ENCODE measurements at places on chromosomes 3 and 15.

DNA sequence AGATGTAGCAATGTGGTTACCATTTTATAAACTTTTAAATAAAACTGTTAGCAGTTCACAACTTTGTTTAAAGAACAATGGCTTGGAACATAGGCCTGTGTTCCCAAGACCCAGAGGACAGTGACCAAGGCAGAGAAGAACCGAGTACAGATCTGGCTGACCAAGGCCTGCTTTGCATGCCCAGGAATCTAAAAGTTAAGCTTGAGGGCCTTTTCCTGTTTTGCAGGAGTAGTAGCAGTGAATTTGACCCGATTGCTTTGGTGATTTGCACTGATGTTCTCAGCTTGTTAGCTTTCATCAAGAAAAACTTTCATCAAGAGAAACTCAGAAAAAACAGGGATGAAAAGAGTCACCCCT is 9.9 kb downstream of the FILIP1L start:
- DNase-seq: no peak

GRCh38 chr3:85159376-85159775 is 200.6 kb downstream of the CADM2 start:
- DNase-seq: no peak

GRCh38 chr15:40316931-40317330 is 6.6 kb upstream of the INAFM2 start:
- peak; percentile 5 for DNase-seq

GRCh38 chr3:172648747-172649146 is 62.1 kb downstream of the NCEH1 start:
- DNase-seq: no peak

DNA sequence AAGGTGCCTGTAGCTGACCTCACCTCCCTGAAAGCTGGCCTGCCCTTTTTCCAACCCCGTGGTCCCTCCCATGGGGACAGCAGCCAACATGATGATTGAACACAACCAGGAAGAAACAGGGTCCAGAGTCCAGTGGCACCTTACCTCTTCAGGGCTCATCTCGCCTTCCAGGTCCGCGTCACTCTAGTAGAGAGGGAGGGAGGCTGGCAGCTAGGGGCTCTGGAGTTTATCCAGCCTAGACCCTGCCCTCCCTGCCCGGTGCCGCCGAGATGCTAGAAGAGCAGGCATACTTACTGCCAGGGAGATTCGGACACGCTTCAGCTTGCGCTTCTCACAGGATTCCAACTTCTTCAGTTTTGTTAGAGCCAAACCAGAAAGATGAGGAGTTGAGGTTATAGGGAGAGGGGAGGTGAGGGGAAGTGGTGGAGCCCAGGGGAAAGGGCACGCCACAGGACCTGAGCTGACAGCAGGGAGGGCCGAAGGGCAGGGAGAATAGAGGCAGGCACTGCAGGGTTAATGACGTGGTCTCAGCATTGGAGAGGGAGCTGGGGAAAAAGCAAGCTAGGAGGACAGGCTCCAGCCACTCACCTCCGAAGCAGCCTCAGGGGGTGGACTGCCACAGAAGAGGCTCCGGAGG is 9.1 kb downstream of the CLCN2 start:
- DNase-seq: no peak

DNA sequence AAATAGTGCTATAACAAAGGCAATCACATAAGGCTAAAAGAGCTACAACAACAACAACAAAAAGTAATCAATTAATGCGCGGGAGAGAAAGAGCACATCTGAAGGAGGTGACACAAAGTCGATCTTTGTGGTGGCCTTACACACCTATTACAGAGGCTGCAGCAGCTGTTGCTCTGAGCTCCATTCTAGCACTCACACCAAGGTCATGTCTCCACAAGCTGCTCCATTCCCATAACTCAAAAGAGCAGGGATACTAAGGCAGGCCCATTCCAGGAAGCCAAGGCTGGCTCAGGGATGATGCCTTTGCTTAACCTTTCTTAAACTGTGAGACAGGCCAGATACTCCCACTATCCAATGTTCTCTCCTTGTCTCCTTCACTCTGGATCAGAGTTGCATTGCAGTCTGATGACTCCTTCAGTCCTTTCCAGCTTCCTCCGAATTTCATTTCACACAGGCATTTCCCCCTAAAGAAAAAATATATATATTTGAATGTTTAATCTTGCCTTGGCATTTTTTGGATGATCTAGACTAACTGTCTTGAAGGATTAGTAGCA is 52.7 kb downstream of the SNTN start:
- DNase-seq: no peak

DNA sequence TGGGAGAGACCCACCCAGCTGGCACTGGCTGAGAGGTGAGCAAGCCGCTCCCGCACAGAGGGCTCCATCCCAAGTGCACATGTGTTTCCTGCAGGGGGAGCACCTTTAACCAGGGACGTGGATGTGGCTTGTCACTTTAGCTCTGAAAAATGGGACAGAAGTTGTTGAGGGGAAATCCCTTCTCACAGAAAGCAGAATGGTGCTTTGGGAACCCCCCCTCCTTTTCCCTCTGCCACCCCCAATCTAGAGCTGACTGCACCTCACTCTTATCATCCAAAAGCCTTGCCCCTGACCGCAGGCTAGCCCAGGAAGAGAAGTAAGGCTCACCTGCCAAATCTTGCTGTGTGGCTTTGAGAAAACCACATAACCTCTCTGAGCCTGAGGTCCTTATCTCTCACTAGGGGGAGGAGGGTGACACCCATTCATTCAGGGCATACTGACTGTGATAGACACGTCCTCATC is 77.9 kb downstream of the RPN1 start:
- no peak for DNase-seq

- DNase-seq: no peak
Measured at GRCh38 chr3:142973217-142974009, 9.9 kb upstream of the PAQR9 start.

DNA sequence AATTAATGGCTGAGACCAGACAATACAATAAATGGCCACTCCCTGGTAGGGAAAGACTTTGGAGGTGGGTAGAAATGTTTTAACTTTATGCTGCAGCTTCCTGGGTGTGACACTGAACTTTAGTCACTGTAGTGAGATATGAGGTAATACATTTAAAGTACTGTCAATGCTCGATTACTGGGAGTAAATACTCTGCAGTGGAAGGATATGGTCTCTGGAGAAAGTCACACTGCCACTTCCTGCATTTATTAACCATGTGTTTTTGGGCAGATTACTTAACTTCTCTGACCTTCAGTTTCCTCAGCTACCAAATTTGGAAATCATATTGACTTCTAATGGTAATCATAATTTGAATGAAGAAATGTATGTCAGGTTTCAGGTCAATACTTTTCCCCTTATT is 317.1 kb upstream of the TGFBR2 start:
- no peak for DNase-seq
